ENCODE measurements at places on chromosomes 12 and 14. TPM values are rescaled to one million over a fixed set of nuclear protein-coding genes. Genes with fewer than 3 reads are reported as not detected.

The CISTR gene
- not detected for total RNA-seq

The PTPRR gene
- not detected for total RNA-seq

The LRCOL1 gene
- total RNA-seq = not detected

The NRIP2 gene
- total RNA-seq = not detected

The HCAR1 gene
- 0.31 TPM for total RNA-seq

The PTCSC3 gene
- total RNA-seq = not detected

The APOF gene
- total RNA-seq = 0.10 TPM

The NPAS3 gene
- total RNA-seq = 0.23 TPM

DNA sequence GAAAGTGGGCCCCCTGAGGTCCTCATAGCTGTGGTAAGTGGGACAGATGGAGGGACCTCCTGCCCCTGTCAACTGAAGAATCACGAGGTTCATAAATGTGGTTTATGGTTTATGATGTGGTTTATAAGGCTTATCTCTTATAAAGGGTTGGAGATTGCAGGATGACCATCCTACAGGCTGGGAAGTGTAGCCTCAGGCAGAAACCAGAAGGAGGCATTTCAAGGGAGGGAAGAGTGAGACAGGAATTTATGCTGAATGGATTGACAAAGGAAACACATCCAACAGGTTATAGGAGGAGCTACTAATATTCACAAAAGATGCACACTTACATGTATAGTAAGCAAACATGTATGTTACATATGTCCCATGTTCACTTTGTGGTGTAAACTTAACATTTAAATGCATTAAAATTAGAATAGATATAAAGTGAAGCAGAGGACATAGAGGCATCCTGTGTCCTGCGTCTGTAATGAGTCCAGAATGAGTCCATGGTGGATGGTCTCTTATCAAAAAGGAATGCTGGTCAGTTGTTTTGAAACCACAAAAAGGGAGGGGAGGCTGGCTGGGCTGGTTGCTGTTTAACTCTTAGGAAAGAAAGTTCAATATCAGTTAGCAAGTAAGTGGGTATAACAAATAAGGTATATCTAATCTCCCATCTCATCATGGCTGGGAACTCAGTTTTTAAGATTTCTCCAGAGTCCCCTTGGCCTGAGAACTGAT lies 149.0 kb upstream of the RMST start:
- DNase-seq = no peak

GRCh38 chr12:71157601-71158233 lies at the start of gene TSPAN8:
Gene TSPAN8, minus strand, starts transcription at chr12:71157999. Its CDS starts 321 bp downstream, at chr12:71157678.
- DNase-seq = no peak

GRCh38 chr12:12990700-12991468 lies 9.2 kb downstream of the HEBP1 start:
- no peak for DNase-seq

- no peak for DNase-seq
Measured at GRCh38 chr14:104224131-104224505, 85.7 kb downstream of the KIF26A start.

GRCh38 chr12:112939761-112940381 lies 1.6 kb downstream of the OAS3 start:
- DNase-seq = no peak

GRCh38 chr12:19369691-19370148 lies 69.6 kb upstream of the AEBP2 start:
- no peak for DNase-seq

DNA sequence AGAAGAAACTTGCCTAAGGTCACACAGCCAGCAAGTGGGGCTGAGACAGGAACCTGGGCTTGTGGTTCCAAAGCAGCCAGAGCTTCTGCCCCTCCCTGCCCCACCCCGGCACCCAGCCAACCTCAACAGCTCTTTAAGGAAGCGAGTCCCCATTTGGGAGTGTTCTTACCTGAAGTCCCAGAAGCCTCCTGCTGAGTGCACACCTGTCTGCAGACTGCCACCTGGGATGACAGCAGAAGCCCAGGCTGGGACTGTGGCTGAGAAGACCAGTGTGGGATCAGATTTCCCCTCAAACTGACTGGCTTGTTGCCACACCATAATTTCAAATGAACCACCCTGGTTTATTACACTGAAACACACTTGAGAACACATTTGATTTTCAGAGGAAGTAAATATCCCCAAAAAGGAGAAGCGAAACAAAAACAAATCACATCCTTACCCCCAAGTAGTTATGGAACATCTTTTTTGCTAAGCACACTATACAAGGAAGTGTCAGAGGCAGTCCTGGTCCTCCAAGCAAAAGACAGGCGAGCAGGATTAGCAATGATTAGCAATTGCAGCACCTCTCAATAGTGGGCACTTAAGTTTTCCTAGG lies 6.3 kb upstream of the RIN3 start:
- no peak for DNase-seq

DNA sequence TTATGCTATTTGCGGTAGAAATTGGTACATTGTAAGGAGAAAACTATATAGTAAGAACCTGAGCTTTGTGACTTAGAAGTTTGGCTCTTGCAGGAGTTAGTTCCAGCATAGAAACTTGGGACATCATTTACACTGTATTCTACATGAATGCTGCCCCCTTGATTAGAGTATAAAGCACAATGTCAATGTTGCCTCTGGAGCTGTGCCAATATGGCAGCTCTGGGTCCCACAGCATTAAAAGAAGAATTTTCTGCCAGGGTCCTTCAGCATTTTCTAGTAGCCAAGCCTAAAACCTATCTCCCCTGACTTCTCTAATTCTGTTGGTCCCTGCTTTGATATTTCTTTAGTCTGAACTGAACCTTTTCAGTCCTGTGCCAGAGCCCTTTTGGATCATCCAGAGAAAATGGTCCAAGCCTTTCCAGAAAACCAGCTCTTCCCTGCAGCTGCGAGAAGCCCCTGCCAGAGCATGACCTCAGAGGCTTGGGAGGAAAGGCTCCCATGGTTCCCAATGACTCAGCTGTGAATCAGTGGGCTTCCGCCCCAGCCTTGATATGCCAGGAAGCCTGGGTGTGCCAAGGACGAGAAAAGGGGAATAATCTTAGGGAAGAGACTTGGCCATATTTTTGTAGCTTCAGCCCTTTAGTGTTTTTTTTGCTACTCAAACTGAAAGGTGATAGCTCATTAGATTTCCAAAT lies 43.2 kb downstream of the PLEKHG7 start:
- peak; percentile 52 for DNase-seq

GRCh38 chr14:93375673-93376156 lies 28.7 kb downstream of the COX8C start:
- no peak for DNase-seq

DNA sequence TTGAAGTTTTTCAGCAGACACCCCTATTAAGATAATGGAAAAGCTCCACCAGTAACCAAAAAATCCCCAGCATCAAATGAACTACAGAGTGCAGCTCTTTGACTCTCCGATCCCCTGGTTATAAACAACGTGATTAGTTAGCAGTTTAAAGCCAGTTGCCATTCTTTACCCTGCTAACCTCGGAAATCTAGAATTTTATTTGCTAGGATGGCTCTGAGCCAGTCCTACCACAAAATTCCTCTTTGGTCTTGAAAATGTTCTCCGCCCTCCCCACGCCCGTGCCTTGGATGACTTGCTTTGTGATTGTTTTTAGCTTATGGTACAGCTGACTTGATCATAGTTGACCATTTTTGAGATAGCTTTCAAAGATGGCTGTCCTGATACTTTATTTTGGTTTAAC lies 1.2 kb downstream of the KLHDC2 start:
- no peak for DNase-seq

DNA sequence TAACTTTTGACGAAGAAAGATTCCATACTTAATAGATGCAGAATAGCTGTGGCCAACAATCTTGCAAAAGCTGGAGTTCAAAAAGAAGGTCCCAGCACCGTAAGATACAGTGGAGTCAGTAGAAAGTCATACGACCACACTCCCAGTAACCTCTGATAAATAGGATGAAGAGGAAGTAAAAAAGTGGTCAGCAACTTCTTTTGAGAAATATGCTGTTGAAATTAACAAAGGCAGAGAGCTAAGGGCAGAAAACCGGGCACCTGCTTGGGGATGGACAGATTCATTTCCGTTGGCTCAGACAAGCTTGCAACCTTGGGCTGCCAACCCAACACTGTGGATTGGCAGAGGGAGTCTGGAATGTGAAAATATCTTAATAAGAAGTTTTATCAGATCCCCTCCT lies 40.0 kb downstream of the BTG1 start:
- DNase-seq = no peak

DNA sequence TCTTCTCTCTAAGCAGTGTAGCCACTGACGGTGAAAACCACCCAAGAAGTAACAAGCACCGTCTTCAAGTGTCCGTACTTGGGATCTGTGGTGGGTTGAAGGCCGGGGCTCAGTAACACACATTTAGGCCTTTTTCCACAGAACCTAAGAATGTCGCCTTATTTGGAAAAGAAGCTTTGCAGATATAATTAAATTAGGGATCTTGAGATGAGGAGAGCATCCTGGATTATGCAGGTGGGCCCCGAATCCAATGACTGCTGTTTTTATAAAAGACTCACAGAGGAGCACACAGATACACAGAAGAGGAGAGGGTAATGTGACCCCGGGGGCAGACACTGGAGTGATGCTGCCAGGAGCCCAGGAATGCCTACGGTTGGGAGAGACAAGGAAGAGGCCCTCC lies 46.3 kb downstream of the RIMBP2 start:
- DNase-seq = no peak

- DNase-seq = no peak
Measured at GRCh38 chr12:130300737-130301535, 36.8 kb upstream of the PIWIL1 start.

DNA sequence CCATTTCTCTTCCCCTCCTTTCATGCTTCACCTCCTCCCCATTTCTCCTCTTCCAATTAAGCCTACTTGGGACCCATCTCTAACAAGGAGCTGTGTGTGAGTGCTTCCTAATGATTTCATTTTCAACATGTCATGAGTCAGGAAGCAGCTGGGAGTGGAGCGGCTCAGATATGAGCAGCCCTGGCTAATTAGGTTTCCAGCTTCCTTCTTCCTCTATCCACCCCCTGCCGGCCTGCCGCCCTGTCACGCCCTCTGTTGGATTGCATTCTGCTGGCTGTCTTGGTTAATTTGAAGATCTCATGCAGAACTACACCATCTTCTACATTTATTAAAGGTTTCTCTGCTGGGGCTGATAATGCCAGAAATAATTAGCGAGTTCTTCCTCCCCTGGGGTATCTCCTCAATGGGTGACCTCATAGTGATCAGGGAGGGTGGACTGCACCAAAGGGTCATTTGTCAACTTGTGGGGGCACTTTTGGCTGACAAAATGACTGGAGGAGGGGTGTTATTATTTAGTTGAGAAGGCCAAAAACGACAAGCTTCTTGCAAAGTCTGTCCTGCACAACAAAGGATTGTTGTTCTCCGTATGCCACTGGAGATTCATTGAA lies 300.9 kb upstream of the SRRM4 start:
- DNase-seq = no peak

- peak; percentile 64 for DNase-seq
Measured at GRCh38 chr12:54958048-54958658, 26.4 kb downstream of the TESPA1 start.

GRCh38 chr12:49902399-49903350 lies 1.0 kb downstream of the FAIM2 start:
- no peak for DNase-seq

GRCh38 chr12:26271889-26272492 lies 76.6 kb downstream of the SSPN start:
- DNase-seq = no peak

DNA sequence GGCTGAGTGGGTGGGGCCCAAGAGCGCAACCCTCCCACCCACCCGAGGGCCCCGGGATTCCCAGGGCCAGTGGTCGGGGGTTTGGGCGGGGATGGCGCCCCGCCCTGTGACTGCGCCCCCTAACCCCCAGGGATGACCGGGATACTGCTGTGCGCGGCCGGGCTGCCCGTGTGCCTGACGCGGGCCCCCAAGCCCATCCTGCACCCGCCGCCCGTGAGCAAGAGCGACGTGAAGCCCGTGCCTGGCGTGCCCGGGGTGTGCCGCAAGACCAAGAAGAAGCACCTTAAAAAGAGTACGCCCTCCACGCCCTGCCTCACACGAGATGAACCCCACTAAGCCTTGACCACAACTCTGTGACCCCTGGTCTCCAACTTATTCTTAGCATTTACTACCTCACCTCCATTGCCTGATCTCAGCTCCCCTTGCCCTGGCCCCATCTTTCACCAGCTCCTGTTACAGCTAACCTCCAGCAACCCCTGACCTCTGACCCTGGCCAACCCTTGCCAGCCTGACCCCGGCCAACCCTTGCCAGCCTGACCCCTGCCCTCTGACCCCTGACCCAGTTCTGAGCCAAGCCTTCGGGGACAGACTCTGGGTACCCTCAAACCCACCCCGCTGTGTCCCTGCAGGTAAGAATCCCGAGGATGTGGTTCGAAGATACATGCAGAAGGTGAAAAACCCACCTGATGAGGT lies 37.0 kb downstream of the DTX1 start:
- no peak for DNase-seq
